ENCODE measurements at places on chromosomes 4 and X. TPM values are rescaled to one million over a fixed set of nuclear protein-coding genes. Genes with fewer than 3 reads are reported as not detected.

Gene GYPB
- not detected for total RNA-seq

DNA sequence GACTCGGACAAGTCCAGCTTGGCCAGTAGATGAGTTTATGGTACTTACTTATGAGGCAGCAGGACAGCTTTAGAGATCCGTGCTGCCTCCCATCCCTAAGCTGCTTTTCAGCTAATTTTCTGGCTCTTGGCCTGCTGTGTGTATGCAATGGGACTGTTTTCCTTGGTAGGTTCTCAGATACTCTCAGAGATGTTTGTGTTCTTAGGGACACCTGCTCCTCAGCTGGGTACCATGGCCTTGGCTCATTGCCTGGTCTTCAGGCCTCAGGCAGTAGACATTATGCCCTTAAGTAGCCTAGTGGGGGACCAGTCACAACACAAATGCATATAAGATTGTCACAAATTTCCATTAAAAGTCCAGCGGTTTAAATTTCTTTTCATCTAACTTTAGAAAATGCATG is 688.0 kb downstream of the PCDH7 start:
- DNase-seq = no peak
- no peaks in the 10 kb centered on the region for H3K27me3 ChIP-seq
- no peaks in the 10 kb centered on the region for H3K36me3 ChIP-seq
- H3K27ac ChIP-seq = no peak overlapping the region
- no peak overlapping the region for H3K4me3 ChIP-seq
- no peaks in the 10 kb centered on the region for H3K4me1 ChIP-seq

Gene KDM5C
- 40.9 TPM for total RNA-seq

- H3K4me1 ChIP-seq = no peaks in the 10 kb centered on the region
- no peak overlapping the region for H3K27ac ChIP-seq
- DNase-seq = no peak
- H3K4me3 ChIP-seq = no peak overlapping the region
- H3K36me3 ChIP-seq = no peaks in the 10 kb centered on the region
- H3K27me3 ChIP-seq = no peaks in the 10 kb centered on the region
These were observed 135.3 kb upstream of the HS3ST1 start for GRCh38 chr4:11564021-11564420.

DNA sequence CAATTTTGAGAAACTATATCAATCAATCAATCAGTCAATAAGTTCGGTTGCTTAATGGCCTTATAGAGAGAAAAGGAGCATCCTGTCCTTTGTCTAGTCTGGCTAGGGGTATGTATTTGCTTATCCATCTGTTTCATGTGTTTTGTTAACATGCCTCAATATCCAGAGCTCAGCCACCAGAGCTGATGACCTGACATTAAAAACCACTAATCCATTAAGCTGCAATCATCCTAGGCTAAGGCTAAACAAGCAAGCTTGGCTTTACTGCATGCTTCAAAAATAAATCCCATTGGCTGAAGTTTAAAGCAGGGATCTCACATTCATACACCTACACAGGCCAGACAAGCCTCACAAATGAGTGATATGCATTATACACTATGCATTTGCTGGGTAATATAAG is 139.7 kb downstream of the INPP4B start:
- no peak overlapping the region for H3K4me3 ChIP-seq
- no peaks in the 10 kb centered on the region for H3K36me3 ChIP-seq
- DNase-seq = no peak
- no peaks in the 10 kb centered on the region for H3K27me3 ChIP-seq

- no peak overlapping the region for H3K4me3 ChIP-seq
- H3K27me3 ChIP-seq = no peaks in the 10 kb centered on the region
- H3K4me1 ChIP-seq = no peaks in the 10 kb centered on the region
- H3K27ac ChIP-seq = no peak overlapping the region
- DNase-seq = no peak
These were observed 115.6 kb upstream of the NALF2 start for GRCh38 chrX:69388526-69388925.

- H3K27me3 ChIP-seq = no peaks in the 10 kb centered on the region
- DNase-seq = no peak
- H3K27ac ChIP-seq = no peak overlapping the region
- H3K4me1 ChIP-seq = no peaks in the 10 kb centered on the region
- no peak overlapping the region for H3K4me3 ChIP-seq
- H3K36me3 ChIP-seq = no peaks in the 10 kb centered on the region
These were observed 262.1 kb upstream of the CXXC4 start for GRCh38 chr4:104756837-104757236.

GRCh38 chr4:57020467-57021101 is 41.9 kb downstream of the POLR2B start:
- H3K36me3 ChIP-seq = peaks cover 91% of the 10 kb centered on the region
- DNase-seq = peak; percentile 48
- no peak overlapping the region for H3K4me3 ChIP-seq
- H3K27ac ChIP-seq = no peak overlapping the region
- no peaks in the 10 kb centered on the region for H3K27me3 ChIP-seq
- peaks cover 36% of the 10 kb centered on the region for H3K4me1 ChIP-seq

DNA sequence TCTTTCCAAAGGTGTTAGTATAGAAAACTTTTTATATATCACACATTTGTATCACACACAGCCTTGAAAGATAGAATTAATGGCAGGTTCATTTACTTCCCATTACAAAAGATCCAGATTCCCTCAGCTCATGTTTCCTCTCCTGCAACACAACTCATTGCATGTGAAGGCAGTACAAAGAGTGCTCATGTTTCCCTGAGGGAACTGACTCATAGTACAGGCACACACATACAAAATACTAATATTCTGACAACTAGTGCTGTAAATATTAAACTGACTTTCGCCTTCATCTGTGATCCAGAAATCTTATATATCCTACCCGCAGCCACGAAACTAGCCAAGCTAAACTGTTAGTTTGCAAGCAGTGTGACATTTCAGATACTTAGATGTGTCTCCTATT is 819.8 kb upstream of the PCDH7 start:
- DNase-seq = no peak
- no peaks in the 10 kb centered on the region for H3K4me1 ChIP-seq
- H3K4me3 ChIP-seq = no peak overlapping the region

Gene FAM9C
- not detected for total RNA-seq

Gene MAOA
- 7.1 TPM for total RNA-seq

DNA sequence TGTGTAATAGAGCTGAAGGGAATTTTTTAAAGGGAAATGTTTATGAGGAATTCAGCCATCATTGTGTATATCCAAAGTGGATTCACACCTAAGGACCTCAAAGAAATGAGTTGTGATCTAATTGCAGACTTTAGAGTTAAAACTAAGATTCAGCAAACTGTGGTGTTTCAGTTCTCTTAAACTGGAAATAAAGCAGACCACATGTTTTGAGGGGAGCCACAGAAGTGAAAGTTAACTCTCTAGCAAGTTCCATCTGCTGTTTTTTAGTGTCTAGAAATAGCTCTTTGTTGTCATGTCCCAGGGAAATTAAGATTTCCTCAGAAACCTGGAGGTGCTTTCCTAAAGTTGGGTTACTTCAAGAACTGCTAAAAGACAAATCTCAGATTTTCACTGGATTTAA is 97.3 kb upstream of the DDX3X start:
- no peak overlapping the region for H3K4me3 ChIP-seq
- H3K27ac ChIP-seq = no peak overlapping the region
- no peaks in the 10 kb centered on the region for H3K27me3 ChIP-seq
- peaks cover 8% of the 10 kb centered on the region for H3K4me1 ChIP-seq

Gene SPARCL1
- total RNA-seq = not detected

DNA sequence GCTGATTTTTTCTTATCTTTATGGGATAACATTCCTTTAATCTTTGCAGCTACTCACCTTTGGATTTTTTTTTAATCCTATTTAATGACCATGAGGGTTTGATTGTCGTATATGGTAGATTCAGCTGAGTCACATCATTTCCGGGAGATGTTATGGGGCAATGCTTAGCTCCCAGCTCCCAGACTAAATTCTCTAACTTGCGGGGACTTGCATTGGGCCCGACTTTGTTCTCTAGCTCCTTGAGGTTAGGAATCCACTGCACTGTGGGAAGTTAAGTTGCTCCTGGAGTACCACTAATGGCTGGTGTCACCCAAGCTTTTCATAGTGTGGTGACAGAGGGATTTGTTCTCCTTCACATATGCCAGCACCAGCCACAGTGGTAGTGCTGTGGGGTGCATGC is 287.4 kb downstream of the TECRL start:
- no peaks in the 10 kb centered on the region for H3K36me3 ChIP-seq
- no peak for DNase-seq
- H3K27ac ChIP-seq = no peak overlapping the region
- H3K4me1 ChIP-seq = no peaks in the 10 kb centered on the region
- no peaks in the 10 kb centered on the region for H3K27me3 ChIP-seq

Gene PROM1
- total RNA-seq = 0.47 TPM

Gene METTL14
- total RNA-seq = 27.0 TPM

DNA sequence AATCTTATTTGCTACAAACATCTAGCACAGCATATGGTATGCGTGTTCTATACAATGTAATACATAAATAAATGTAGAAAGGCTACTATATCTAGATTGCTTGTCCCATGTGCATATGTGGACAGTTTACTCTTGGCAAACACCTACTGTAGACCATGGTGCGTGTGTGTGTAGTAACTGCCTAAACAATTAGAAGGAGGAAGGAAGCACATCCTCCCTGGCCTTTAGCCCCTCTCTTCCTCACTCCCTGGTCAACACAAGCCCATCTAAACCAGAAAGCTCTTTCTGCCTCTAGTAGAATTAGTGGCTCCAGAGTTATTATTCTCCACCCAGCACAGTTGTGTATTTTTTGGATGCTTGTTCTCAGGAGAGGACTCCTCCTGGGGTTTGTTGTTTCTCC is 73.9 kb downstream of the KDR start:
- no peak for DNase-seq
- no peak overlapping the region for H3K27ac ChIP-seq
- no peaks in the 10 kb centered on the region for H3K4me1 ChIP-seq
- H3K36me3 ChIP-seq = no peaks in the 10 kb centered on the region

Gene TCEAL3
- 30.5 TPM for total RNA-seq

Gene GYG2
- 13.0 TPM for total RNA-seq

Gene USP17L15
- not detected for total RNA-seq

DNA sequence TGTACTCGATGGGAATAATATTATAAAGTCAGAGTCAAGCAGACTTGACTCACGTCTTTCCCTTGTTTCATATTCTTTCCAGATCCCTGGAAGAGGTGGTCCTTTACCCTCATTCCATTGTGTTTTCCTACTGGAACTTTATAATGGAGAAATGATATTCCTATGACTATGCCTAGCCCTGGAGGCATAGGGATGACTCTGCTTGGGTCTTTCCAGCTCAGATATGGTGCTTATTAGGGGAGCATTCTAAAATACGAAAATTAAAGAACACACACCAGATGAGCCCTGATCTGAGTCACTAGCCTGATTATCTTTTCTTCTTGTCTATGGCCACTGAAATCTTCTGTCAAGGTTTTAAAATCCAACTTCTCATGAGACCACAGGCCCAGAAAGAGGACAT is 231.4 kb downstream of the ANKRD50 start:
- no peaks in the 10 kb centered on the region for H3K36me3 ChIP-seq
- no peak overlapping the region for H3K4me3 ChIP-seq
- no peak for DNase-seq
- no peaks in the 10 kb centered on the region for H3K4me1 ChIP-seq

DNA sequence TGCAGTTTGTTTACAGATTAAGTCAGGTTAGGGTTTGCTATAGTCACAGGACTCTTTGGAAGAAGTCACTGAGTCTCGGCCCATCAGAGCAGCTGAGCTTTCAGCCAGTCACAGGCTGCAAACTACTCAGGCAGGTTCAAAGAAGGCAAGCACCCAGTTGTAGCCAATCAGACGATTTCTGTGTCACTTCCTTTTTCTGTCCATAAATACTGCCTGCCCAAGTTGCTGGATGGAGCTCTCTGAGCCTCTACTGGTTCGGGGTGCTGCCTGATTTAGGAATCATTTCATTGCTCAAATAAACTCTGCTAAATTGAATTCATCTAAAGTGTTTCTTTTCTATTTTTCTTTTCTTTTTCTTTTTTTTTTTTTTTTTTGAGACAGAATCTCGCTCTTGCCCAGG is 7.3 kb upstream of the SH3BP2 start:
- H3K4me3 ChIP-seq = no peak overlapping the region
- H3K27me3 ChIP-seq = no peaks in the 10 kb centered on the region
- H3K36me3 ChIP-seq = no peaks in the 10 kb centered on the region
- H3K4me1 ChIP-seq = no peaks in the 10 kb centered on the region

Gene ARL9
- total RNA-seq = 2.5 TPM

- no peaks in the 10 kb centered on the region for H3K36me3 ChIP-seq
- H3K27ac ChIP-seq = no peak overlapping the region
- no peak for DNase-seq
- no peaks in the 10 kb centered on the region for H3K27me3 ChIP-seq
- no peaks in the 10 kb centered on the region for H3K4me1 ChIP-seq
- no peak overlapping the region for H3K4me3 ChIP-seq
These were observed 39.7 kb upstream of the CXorf51A start for GRCh38 chrX:146854281-146854680.

DNA sequence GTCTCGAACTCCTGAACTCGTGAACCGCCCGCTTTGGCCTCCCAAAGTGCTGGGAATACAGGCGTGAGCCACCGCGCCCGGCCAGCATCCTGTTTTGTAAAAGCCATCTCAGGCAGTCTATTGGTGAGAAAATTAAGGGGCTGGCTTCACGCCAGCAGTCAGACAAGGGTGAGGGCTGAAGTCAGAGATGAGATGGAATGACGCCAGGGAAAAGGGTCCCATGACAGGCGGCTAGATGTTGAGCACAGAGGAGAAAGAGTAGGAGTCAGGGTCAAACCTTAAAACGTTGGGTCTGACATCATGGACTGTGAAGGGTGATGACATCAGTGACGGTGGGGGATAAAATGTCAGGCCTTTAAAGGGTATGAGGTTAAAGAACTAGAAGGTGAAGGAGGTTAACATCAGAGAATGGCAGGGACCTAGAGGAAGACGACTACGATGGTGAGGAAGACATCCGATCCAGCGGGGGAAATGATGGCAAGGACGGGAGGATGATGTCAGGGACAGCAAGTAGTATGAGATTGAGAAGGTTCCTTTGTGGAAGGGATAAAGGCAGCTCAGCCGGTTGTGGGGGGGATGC is 504 bp upstream of the RBM3 start:
- peaks cover 14% of the 10 kb centered on the region for H3K4me1 ChIP-seq
- peak overlapping the region; percentile 100 for H3K27ac ChIP-seq
- H3K4me3 ChIP-seq = peak overlapping the region; percentile 82
- no peak for DNase-seq
- no peaks in the 10 kb centered on the region for H3K27me3 ChIP-seq
- H3K36me3 ChIP-seq = peaks cover 45% of the 10 kb centered on the region

DNA sequence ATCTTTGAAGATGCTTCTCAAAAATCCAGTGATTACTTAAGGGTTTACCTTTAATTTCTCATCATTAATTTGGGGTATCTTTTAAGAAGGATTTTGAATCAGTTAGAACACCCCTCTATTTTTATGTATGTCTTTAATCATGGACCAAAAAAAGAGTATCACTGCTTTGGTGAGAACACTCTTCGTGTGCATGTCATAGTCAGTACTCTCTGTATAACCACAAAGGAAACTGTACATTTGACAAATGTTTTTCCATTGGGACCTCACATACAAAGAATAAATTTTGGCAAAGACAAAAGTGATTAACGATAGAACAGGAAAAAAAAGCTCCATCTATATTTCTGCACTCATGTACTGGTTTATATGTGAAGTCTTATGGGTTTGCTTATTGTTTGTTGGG is 31.3 kb downstream of the FAM241A start:
- H3K27ac ChIP-seq = no peak overlapping the region
- peaks cover 10% of the 10 kb centered on the region for H3K4me1 ChIP-seq
- DNase-seq = no peak
